Activated T-helper 1 cell treated with Interleukin-2 at 50 U/mL for 16 hours (primary cell): ENCODE measurements at places on chromosomes 11 and 22.

- no peak for DNase-seq
Observed at GRCh38 chr11:62851807-62852522, 12.6 kb upstream of the WDR74 start.

DNA sequence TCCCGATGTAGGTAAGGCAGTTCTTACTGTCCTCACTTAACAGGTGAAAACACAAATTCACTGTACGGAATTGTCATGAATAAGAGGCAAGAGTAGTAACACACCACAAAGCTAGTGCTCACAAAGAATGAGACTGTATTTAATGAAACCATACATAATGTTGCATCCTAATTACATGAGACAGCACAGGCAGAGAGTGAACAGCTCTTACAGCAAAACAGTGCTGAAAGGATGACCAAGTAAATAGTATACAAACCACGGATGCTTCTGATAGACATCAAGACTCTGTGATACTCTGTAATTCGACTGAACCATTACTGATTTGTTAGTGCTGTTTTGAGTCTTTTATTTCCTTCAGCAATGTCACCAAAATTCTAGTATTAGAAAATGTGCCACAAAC is 282.3 kb downstream of the TTC28 start:
- DNase-seq: no peak

- DNase-seq: no peak
Observed at GRCh38 chr11:70478166-70478890, 80.0 kb downstream of the CTTN start.

DNA sequence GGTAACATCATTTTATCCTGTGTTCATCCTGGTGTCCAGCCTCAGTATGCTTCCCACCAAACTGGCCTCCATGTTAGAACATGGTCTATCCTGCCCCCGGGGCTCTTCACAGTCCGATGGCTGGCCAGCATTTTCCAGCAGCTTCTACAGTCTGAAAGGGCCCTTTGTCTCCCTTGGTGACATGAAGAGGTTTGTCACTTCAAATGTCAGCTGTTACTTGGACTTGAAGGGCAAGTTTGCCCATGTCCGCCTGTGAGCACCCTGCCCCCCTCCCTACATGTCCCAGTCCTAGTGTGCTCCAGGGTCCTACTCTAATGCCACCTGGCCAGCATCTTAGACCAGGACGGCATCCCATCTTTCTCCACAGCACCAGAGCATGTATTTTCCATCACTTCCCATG is 24.7 kb downstream of the PATZ1 start:
- no peak for DNase-seq

DNA sequence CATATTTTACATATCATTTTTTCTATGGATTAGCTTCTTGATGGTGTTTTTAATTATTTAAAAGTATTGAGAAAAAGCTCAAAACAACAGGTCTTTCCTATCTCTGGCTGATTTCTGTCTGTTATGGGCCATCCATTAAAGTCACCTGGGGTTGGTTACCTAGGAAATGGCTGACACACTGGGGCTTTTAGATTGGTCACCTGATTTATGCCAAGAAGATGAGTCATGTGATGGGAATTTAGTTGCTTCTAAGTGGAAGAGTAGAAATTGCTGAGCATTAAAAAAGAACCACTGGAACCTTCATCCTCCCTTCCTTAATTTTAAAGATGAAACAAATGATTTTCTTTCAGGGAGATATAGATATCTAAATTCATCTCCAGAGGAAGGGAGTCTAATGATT is 48.8 kb upstream of the LARGE1 start:
- DNase-seq: no peak

DNA sequence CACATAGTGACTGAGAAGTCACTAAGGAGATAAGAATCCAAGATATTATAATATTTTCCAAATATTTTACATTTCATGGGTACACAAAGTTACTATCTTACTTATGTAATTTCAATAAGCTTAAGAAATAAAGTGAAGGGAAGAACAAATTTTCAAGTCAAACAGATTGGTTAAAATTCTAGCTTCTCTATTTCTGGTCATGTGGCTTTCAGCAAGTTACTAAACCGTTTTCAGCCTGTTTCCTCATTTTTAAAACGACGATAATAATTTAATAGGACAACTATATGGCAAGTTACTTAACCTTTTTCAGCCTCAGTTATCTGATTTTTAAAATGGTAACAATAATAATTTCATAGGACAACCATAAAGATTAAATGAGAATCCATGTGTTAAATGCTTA is 15.6 kb downstream of the DCUN1D5 start:
- DNase-seq: no peak

GRCh38 chr11:8826901-8827560 is 84.0 kb upstream of the AKIP1 start:
- no peak for DNase-seq

GRCh38 chr11:110345743-110346142 is 49.3 kb upstream of the RDX start:
- no peak for DNase-seq

DNA sequence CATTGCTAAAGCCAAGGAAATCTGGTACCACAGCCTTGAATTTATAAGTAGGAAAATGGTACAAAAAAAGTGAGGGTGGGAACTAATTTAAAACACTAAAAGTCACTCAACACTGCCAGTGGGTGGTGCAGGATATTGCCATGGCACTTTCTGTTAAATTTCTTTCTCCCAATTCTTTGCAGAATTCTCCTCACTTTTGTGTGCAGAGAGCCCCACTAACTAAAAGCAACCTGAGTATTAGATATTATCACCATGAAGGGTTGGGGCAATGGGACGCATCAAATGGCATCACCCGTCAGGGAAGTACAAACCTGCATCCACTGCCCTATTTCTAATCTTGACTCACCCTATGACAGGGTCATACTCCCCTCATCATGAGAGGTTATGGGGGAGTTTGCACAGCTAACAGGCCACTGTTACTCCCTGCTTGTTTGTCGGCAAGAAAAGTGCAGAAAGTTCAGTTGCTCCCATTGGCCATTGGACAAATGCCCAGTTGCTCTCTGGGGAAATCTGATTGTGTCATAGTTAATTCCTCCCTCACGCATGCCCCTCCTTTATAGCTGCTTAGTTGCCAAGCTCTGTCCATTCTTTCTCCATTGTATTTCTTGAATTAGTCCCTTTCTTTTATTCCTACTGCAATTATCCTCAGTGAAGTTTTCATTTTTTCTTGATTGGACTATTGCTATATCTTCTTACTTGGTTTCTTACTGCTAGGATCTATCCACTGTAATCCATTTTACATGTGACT is 93.8 kb upstream of the BLID start:
- no peak for DNase-seq

GRCh38 chr11:32430568-32431381 is 4.6 kb downstream of the WT1 start:
- no peak for DNase-seq

GRCh38 chr11:89182773-89183518 is 5.3 kb downstream of the TYR start:
- DNase-seq: no peak

GRCh38 chr11:17386331-17387084 is 2.0 kb downstream of the KCNJ11 start:
- no peak for DNase-seq

DNA sequence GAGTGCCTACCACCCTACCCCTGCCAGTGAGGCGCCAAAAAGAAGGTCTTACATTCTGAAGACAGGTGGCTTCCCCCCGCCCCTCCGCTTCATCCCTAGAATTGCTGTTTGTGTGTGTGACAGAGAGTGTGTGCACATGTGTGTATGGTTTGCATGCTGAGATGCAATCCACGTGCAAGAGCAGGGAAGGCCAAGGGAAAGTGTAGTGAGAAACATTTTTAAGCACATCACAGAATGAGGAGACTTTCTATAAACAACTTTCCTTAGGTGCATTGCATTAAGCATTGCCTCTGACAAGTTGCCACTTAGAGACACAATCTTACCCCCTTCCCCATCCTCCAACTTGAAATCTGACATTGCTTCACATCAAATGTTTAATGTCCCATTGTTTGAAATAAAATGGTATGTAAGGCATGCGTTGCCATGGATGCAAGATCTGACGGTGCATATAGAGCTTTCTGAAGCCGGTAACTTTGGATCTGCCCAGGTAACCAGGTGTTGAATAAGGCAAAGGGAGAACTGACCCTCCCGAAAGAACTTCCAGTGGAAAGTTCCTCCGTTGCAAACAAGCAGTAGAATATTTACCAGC is 21.4 kb downstream of the FJX1 start:
- DNase-seq: no peak

GRCh38 chr11:5004424-5005274 is 10.0 kb downstream of the OR51L1 start:
- DNase-seq: no peak

DNA sequence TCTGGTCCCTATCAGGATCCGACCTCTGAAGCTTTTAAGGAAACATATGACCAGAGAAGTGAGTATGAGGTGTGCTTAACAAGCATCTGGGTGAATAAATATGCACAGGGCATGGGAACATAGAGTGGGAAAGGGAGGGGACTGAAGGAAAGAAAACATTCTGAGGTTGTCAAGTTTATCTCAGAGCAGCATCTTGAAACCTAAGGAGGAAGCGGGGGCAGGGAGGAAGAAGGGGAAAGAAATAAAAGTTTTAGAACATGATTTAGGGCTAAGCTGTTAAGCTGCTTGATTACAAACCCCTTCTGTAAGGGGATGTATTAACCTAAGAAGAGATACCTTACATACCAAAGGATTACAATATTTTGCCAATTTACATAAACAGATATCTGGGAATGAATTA is 24.0 kb upstream of the SC5D start:
- no peak for DNase-seq

- DNase-seq: no peak
Observed at GRCh38 chr22:41934284-41935014, 7.8 kb upstream of the TNFRSF13C start.

DNA sequence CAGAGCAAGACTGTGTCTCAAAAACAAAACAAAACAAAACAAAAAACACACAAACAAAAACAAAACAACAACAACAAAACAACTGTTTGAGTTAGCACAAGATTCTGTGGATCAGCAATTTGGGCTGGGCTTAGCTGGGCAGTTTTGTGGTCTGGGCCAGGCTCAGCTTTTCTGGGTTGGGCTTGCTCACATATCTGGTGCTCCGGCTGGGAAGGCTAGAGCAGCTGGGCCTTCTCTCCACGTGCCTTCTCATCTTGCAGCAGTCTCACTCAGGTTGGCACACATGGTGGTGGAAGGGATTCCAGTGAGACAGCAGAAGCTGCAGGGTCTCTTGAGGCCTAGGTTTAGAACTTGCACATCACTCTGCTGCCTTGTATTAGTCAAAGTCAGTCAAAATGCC is 35.7 kb downstream of the EIF3F start:
- no peak for DNase-seq

DNA sequence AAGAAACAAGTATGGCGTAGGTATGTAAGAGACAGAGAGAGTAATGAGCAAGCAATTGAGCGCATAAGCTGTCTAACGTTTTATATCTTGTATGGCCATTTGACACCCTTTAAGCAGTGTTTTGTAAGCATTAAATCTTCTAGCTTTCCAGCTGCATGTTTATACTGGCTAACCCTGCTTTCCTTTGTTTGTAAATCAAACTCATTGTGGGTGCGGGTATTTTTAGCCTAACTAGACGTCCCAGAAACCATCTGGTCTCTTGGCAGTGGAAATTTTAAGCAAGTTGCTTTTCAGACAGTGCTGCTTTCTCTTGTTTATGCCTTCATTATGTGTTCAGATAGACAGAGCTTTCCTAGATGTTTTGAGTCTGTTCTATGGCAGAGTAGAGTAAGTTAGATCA is 73.5 kb downstream of the RNF169 start:
- DNase-seq: no peak

DNA sequence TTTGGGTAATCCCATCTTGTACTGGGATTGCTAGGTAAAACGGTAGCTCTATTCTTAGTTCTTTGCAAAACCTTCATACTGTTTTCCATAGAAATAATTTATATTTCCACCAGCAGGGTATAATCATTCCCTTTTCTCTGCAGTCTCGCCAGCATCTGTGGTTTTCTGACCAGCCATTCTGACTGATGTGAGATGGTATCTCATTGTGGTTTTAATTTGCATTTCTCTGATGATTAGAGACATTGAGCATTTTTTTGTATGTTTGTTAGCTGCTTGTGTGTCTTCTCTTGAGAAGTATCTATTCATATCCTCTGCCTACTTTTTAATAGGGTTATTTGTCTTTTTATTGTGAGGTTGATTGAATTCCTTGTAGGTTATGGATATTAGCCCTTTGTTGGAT is 220.9 kb downstream of the PGR start:
- no peak for DNase-seq

- no peak for DNase-seq
Observed at GRCh38 chr22:48628891-48629543, 1198.7 kb downstream of the BRD1 start.

- no peak for DNase-seq
Observed at GRCh38 chr11:134366254-134366653, 34.5 kb downstream of the GLB1L2 start.

GRCh38 chr11:86802601-86803051 is 2.3 kb downstream of the PRSS23 start:
- DNase-seq: no peak

DNA sequence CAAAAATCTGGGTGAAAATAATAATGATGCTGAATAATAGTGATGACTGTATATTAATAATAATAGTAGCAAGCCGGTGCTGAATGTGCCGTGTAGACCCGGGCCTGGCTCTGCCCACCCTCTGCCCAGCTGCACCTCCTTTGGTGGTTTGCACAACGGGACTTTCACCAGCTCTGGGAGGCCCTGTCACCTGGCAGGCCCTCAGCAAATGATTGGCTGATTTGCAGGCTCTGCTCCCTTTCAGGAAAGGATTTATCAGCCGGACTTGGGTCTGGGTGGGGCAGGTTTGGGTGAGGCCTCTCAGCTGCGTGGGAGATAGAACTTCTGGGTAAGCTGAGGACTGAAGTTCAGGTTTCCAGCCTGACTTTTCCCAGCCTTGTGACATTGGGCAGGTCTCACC is 21.4 kb downstream of the KIAA1671 start:
- DNase-seq: no peak

DNA sequence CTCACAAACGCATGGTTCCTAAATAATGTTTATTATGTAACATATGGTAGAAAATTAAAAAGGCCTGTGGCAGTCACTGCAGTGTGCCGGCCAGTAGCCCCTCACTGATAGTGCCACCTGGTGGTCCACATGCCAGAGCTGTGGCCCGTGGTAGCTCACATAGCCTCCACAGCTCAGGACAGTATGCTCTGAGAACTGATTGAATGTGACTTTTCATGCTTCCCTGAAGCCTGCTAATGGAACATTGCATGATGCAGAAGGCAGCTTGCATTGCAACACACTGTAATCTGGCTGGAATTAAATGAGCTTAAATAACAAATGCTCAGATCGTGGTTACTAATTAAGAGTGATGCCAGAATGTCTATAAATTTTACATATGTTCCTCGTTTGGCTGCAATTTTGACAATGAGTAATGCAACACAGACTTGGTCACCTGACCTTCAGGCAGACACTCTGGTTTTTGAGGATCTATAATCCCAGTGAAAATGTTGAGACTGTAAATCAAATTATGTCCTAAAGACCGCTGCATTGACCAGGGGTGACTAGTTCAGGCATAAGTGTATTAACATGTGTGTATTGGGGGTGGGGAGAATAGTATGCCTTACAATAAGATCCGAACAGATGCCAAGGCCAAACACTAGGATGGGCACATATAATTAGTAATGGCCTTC is 566.4 kb downstream of the METTL15 start:
- DNase-seq: no peak
